ENCODE measurements at places on chromosomes 12 and 14.

DNA sequence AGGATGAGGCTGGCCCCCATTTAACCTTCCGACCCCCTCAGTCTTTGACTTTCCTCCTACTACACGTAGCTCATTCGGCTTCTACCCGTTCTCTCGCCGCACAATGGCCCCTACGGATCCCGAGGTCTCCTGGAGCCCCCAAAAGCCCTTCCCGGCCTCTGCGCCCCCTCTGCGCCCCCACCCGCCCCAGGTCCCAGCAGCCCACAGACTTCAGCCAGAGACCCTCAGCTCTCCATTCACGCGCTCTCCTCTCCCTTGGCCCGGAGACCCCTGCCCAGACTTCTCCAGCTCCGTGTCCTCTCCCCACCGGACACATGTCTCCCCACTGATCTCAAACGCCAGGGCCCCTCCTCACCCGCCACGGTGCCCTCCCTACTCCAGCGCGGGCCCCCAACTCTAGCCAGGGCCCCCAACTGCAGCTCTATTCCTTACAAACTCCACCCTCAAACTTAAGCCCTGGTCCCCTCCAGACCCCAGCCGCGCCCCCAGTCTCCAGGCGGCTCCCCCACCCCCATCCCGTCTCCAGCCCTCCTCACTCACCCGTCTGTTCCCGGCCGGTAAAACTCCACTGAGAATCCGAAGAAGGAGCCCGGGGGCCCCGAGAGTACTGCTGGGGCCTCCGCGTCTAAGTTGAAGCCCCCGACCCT lies 502 bp downstream of the ITGA5 start:
- no peak for DNase-seq

- no peak for DNase-seq
Measured at GRCh38 chr12:90987101-90987500, 17.7 kb downstream of the EPYC start.

GRCh38 chr12:78560633-78561032 lies 303.9 kb upstream of the SYT1 start:
- no peak for DNase-seq

DNA sequence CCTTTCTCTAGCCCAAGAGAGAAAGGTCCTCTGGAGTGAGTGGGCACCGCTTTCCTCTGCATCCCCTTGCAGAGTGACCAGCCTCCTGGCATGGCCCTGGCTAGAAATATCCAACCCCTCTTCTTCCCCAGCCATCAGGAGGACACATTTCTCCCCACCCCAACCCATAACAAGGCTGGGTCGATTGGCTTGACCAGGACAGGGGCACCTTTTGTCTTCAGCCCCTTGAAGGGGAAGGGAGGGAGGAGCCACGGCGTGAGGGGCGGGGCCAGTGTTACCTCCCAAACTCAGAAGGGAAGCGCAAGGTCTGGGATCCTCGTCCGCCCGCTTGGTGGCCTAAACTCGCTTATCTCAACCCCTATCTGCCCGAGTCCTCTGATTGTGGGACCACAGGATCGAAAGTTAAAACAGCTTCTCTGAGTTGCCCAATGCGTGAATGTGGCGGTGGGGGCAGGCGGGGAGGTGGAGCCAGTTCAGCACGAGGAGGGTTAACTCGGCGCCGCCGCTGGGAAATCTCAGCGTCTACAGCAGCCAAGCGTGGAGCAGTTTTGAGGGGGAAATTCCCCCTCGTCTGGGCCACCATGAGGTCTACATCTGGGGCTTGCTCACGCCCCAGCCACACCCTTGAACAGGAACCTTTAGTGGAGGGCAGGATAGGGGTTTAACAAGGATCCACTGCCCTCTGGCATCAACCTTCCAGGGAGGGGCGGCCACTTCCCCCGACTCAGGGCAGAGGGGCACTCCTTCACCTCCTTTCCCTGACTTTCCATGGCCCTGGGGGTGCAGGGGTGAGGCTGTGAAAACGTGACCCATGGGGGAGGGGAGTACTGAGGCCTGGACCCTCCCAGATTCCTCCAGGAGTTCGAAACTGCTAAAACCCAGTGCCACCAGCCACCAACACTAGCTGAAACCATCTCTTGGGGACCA lies 795 bp downstream of the STAT6 start:
- peak; percentile 69 for DNase-seq

DNA sequence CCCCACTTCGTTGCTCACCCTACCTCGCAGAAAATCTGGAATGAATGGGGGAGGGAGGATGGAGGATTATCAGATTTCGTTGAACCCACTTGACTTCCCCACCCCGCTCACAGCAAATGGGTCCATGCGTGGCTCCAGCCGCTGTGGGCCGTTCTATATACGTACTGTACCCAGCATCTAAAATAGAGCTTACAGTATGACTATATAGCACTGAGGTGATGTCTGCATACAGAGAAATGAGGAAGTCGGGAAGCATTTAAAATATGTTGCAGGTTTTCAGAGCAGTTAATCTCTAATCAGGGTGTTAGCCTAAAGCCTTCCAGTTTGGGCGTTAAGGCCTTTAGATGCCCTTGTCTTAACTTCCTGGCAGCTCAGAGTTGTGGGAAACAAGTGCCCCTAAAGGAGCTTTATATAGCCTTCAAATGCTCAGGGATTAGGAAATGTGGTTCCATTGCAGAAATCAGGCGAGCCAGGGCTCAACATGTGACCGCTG lies 1.4 kb downstream of the BICDL1 start:
- DNase-seq = no peak

GRCh38 chr12:108722463-108722862 lies 8.9 kb downstream of the CORO1C start:
- DNase-seq = no peak

GRCh38 chr12:3442397-3442796 lies 48.6 kb upstream of the PRMT8 start:
- no peak for DNase-seq

GRCh38 chr12:91058786-91059185 lies 962 bp upstream of the KERA start:
- DNase-seq = no peak

- no peak for DNase-seq
Measured at GRCh38 chr12:19915392-19916195, 452.7 kb upstream of the PDE3A start.

DNA sequence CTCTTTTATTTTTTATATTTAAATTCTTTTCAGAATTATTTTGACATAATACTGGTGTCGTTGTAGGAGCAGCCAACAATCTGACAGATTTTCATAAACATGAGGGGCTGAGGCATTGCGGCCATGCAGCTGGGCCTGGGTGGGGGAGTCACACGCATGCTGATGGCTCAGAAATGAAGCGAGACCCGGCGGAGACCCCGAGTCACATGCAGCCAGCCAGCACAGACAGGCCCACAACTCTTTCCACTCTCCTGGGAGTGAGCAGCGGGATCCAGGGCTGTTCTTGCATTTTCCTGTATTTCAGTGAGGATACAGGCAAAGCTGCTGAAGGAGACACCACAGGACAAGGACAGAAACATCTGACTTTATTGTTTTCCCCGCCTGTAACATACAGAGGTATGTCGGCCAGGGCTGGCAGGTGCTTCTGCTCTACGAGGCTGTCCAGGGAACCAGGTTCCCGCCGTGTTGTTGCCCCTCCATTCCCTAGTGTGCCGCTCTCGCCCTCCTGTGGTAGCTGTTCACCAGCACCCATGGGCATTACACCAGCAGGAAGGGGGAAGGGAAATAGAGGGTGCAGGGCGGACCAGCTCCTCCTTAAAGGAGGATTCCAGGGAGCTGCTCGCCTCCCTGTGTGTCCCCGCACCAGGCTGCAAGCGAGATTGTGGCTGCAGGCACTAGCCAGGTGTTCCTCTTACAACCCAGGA lies 30.5 kb downstream of the FZD10 start:
- no peak for DNase-seq

DNA sequence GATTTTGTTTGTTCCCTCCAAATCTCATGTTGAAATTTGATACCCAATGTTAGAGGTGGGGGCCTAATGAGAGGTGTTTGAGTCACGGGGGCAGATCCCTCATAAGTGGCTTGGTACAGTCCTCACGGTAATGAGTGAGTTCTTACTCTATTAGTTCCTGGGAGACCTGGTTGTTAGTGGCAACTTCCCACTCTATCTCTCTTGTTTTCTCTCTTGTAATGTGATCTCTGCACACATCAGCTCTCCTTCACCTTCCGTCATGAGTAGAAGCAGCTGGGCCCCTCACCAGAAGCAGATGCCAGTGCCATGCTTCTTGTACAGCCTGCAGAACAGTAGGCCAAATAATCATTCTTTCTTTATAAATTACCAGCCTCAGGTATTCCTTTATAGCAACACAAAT lies 29.6 kb upstream of the KCNK10 start:
- no peak for DNase-seq

- DNase-seq = no peak
Measured at GRCh38 chr12:50201987-50202521, 34.9 kb upstream of the CERS5 start.

DNA sequence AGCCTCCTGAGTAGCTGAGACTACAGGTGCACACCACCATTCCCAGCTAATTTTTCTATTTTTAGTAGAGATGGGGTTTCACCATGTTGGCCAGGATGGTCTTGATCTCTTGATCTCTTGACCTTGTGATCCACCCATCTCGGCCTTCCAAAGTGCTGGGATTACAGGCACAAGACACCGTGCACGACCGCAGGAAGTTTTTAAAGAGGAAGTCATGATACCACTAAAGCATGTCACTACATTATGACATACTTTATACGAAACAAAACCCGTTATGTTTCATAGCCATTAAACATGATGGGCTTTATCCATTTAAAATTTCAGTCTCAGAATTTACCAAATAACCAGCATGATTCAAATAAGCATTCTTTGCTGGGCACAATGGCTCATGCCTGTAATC lies 83.8 kb upstream of the DUSP6 start:
- no peak for DNase-seq

GRCh38 chr12:105223352-105223845 lies 12.6 kb downstream of the APPL2 start:
- DNase-seq = no peak

DNA sequence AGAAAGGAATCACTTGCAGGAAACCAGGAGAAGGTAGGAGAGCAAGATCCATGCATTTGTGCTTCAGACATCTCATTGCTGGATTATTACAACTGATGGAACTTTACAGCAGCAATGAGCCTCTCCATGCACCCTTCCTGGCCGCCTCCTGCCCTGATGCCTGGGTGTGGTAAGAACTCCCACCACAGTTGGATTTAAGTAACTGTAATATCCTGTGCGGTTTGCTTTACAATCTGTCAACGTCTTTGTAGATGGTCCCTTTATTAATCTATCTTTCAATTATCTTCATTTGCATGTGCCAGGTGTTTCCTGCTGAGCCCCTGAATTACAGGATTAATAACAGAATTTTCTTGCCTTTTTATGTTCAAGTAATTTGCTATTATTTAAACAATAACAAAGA lies 1300.5 kb upstream of the TMEM132C start:
- DNase-seq = no peak

DNA sequence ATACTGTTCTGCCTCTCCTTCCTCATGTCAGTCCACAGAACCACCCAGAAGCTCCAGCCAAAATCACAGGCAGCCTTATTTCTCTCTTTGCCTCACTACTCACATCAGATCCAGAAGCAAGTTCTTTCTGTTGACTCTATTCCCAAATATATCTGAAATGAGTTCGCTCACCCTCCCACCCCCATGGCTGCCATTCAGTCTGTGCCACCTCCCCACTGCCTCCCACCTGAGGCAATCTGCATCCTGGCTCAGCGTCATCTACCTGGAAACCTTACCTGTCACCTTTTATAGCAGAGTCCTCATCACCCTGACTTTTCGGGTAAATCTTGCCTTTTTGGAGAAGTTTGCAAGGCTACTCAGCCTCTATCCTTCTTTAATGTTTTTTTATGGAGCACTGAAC lies 501.8 kb downstream of the BCL11B start:
- no peak for DNase-seq

DNA sequence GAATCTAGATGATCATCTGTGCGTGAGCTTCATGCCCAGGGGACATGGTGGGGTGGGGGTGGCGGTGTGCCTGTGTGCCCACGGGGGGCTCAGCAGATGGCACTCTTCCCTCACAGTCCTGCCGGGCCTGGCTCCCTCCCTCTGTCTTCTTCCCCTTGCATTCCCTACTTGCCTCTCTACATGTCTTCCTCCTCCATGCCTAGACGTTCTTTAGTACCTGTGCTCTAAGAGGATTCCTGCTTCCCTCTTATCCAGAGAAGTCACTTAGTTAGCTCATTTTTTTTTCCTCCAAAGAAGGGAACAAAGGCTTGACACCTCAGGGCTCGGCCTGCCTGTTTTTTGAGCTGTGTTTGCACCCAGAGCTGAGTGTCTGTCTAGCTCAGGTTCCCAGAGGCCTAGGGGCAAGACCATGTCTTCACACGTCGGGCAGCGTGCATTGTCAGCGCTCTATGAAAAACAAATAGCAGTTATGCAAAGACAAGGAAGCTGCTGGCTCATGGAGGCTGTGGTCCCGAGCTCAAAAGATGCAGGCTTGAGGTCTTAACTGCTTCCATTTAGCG lies 48.8 kb downstream of the NINJ2 start:
- peak; percentile 19 for DNase-seq

DNA sequence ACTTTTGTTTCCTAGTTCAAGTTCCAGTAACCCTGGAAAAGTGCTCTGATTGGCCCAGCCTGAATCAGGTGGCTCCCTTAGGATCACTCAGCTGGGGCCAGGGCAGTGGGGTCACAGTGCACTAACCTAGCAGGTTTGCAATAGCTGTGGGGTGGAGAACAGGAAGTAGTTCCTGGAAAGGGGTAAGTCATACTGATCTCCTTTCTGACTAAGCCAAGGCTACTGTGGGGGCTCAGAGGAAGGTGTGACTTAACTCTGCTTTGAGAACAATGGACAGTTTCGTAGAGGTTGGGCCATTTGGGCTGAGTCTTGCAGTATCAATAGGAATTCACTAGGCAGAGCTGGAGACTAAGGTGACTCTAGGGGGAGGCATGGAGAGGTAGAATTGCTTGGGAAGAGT lies 89.4 kb downstream of the KIF26A start:
- no peak for DNase-seq

- peak; percentile 13 for DNase-seq
Measured at GRCh38 chr12:104877103-104877705, 80.9 kb downstream of the SLC41A2 start.
